ENCODE measurements at places on chromosomes 3 and 15. TPM values are rescaled to one million over a fixed set of nuclear protein-coding genes. Genes with fewer than 3 reads are reported as not detected.

CADM2 gene
- polyA plus RNA-seq = 2.4 TPM

GHSR gene
- polyA plus RNA-seq = not detected

DTX3L gene
- polyA plus RNA-seq = 34.0 TPM

MON1A gene
- 19.5 TPM for polyA plus RNA-seq

ANKRD34C gene
- polyA plus RNA-seq = not detected

MEX3B gene
- 5.9 TPM for polyA plus RNA-seq

SPINK8 gene
- polyA plus RNA-seq = not detected

SLC12A6 gene
- 25.6 TPM for polyA plus RNA-seq

POPDC2 gene
- 12.2 TPM for polyA plus RNA-seq

CYP19A1 gene
- polyA plus RNA-seq = 8.3 TPM

PLSCR4 gene
- 38.8 TPM for polyA plus RNA-seq

ITIH1 gene
- 1.6 TPM for polyA plus RNA-seq

HCN4 gene
- 0.49 TPM for polyA plus RNA-seq

PRSS50 gene
- polyA plus RNA-seq = 3.1 TPM

APOD gene
- 12.6 TPM for polyA plus RNA-seq

CLDN18 gene
- polyA plus RNA-seq = 4.1 TPM

LDHAL6B gene
- 0.57 TPM for polyA plus RNA-seq

CSPG5 gene
- polyA plus RNA-seq = 2.3 TPM

KATNBL1 gene
- 59.4 TPM for polyA plus RNA-seq

MAGI1 gene
- polyA plus RNA-seq = 31.2 TPM

TPRG1 gene
- 0.64 TPM for polyA plus RNA-seq

RAD54L2 gene
- 9.7 TPM for polyA plus RNA-seq

P3H2 gene
- 9.3 TPM for polyA plus RNA-seq

CNOT10 gene
- polyA plus RNA-seq = 37.5 TPM

DAZL gene
- not detected for polyA plus RNA-seq

ROPN1 gene
- polyA plus RNA-seq = 0.16 TPM

STARD9 gene
- polyA plus RNA-seq = 10.3 TPM

CHRNA7 gene
- polyA plus RNA-seq = 15.8 TPM

P2RY1 gene
- polyA plus RNA-seq = 10.9 TPM

GREM1 gene
- polyA plus RNA-seq = 26.2 TPM

DPPA4 gene
- polyA plus RNA-seq = 1.3 TPM

STRC gene
- polyA plus RNA-seq = 10.9 TPM

XCR1 gene
- polyA plus RNA-seq = 1.2 TPM

C3orf22 gene
- polyA plus RNA-seq = 0.63 TPM

LRRN1 gene
- polyA plus RNA-seq = 28.2 TPM

TPRA1 gene
- polyA plus RNA-seq = 23.8 TPM

NEK11 gene
- 10.5 TPM for polyA plus RNA-seq

SLC24A5 gene
- not detected for polyA plus RNA-seq

SLC22A13 gene
- 0.34 TPM for polyA plus RNA-seq

SPSB4 gene
- 2.2 TPM for polyA plus RNA-seq

MLF1 gene
- 12.5 TPM for polyA plus RNA-seq

NOX5 gene
- polyA plus RNA-seq = 0.16 TPM

RBM6 gene
- polyA plus RNA-seq = 153 TPM

STAC gene
- 1.8 TPM for polyA plus RNA-seq

SLC12A1 gene
- polyA plus RNA-seq = 0.10 TPM

APH1B gene
- polyA plus RNA-seq = 17.6 TPM

KCTD6 gene
- 25.3 TPM for polyA plus RNA-seq

POTEB3 gene
- polyA plus RNA-seq = not detected

All from large intestine (tissue), 12 donors.